ENCODE measurements at places on chromosomes 2 and 18.
A peak's percentile ranks its signal among the peaks of the same experiment; 100 is the strongest.

GRCh38 chr18:9842448-9842847 lies 43.3 kb upstream of the TXNDC2 start:
- no peak for ATAC-seq

DNA sequence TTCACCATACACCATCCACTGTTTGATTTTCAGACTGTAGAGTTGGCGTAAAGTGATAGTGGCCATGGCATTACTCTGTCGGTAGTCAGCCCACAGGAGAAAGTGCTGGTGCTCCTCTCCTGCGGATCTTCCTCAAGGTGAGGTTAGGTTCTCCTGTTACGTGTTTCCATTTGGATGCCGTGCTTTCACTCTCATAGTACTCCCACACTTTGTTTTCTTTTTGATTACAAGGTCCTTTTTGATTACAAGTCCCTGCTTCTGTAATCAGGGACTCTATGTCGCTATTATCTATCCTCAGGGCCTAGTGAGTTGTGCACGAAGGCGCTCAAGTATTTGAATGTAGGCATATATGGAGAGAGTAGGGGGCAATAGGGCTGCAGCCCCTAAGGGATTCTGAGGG lies 4.3 kb downstream of the TAF4B start:
- ATAC-seq, result no peak

DNA sequence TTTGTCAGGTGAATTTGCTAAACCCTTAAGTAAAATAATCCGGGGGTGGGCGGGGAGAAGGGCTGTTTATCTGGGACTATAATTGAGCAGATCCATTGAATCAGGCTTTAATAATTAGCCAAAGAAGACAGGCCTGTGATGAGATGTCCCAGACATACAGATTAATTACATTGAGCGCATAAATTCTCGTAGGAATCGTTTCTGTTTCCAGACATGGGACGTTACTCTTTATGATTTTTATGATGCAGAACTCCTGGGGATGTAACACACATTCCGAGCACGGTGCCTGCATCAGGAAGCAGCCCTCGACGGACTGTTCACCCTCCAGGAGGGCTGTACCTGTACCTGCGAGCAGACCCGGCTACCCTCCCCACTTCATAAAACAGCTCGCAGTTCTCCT lies 88.9 kb downstream of the SMIM21 start:
- no peak for ATAC-seq

GRCh38 chr2:120828829-120829632 lies 93.4 kb downstream of the GLI2 start:
- ATAC-seq, result no peak

GRCh38 chr18:48430150-48430549 lies 21.0 kb upstream of the ZBTB7C start:
- ATAC-seq, result peak; percentile 79

DNA sequence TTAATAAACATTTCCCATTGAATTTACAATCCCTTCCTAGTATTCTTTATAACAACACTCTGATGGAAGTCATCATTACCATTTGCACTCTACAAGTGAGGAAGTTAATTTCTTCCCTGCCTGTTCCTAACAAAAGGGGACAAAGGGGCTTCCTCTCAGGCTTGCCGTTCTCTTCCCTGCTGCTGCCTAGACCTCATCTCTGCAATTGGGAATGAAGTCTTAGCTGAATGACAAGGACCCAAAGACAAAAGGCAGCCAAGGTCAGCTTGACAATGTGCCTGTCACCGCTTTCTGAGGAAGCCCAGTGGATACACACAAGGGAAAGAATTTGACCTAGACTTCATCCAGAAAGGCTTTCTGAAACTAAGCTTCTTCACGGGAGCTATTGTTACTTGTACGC lies 416.4 kb downstream of the CMPK2 start:
- peak; percentile 79 for ATAC-seq

GRCh38 chr2:64820901-64821300 lies 167.2 kb upstream of the SERTAD2 start:
- ATAC-seq, result no peak

GRCh38 chr2:41899189-41899588 lies 148.6 kb upstream of the PKDCC start:
- no peak for ATAC-seq
